ENCODE measurements at places on chromosomes 7 and 10.

DNA sequence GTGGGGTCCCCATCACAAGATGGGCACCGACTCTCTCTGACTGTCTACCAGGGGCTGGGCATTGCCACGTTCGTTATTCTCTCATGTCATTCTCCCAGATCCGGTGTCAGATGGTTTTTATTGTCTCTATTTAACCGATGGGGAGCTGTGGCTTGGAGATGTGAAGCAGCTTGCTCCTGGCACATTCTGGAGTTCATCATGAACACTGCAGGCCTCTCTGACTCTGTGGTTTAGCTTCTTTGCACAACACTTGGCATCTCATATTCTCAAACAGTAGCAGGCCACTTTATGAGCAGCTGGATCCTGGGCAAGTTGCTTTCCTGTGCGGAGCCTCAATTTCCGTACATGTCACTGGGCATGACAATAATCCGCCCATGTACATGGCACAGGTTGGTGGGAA lies 119.9 kb downstream of the LRRC18 start:
- no peak for DNase-seq

- no peak for DNase-seq
Measured at GRCh38 chr7:137844677-137845425, 1.9 kb downstream of the DGKI start.

- DNase-seq = no peak
Measured at GRCh38 chr7:158760936-158761335, 56.3 kb upstream of the NCAPG2 start.

DNA sequence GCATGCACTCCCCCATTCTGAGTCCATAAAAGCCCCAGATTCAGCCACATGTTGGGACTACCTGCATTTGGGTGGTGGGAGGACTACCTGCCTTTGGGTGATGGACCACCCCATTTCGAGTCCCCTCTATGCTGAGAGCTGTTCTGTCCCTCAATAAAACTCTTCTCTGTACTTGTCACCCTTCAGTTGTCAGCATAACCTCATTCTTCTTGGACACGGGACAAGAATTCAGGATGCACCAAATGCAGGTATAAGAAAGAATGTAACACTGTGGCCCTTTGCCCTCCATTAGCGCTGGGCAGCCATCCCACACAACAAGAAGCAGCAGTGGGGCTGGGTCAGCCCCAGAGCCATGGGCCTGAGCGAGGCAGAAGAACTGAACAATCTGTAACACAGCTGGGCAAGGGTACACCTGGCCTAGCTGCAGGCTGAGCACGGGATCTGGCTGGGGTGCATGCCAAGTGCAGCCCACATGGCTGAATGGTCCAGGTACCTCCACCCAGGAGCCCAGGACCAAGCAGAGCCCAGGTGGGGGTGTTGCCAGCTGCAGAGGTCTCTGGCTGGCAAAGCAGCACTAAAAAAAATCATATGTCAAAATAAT lies 1344.3 kb upstream of the LRRTM3 start:
- no peak for DNase-seq

DNA sequence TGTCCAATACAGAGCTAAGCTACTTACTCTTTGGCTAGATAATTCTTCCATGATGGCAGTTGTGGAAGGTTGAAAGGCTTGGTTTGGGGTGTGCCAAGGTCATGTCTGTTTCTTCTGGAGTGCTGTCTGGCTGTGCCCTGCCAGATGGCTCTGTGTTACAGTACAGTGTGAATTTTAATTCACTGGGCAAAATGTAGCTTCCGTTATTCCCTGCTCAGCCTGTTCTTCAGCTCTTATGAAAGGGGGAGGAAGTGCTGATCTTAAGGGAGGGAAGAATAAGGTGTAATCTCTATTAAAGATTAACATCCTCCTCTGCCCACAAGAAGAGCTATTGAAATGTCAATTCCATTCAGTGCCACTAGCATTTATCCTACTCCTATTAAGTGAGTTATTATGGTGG lies 52.2 kb downstream of the SND1 start:
- DNase-seq = no peak

DNA sequence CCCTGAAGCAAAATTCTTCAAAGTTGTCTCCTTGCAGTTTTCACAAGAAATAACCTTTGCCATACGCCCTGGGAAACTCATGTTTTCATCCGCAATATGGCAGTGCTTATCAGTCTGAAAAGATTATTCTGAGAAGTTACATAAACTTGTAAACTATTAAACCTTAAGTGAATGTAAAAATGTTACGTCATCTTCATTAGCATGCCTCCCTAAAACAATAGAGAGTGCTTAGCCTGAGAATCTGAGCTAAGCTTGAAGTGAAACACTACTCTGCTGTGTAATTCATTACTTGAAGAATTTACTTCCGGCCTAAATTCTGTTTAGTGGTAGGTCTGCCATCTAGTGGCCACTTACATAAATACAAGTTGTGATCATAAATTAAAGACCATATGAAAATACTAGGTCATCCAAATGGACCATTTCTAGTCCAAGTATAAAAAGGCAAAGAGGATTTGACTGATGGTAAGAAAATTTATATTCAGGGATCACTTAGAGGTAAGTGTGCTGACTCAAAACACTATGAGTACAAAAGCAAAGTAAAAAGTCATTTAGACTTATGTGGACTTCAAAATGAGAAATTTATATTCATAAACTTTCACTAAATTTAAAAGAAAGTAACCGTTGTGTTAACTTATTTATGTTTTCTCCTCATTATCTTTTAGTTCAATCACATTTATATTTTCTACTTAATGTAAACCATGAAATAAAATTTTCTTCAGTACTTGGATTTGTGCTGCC lies 745.1 kb upstream of the LRRTM3 start:
- DNase-seq = peak; percentile 72
